Activated CD4-positive, alpha-beta T cell treated with anti-CD3 and anti-CD28 coated beads for 1 hour (primary cell): ENCODE measurements at places on chromosomes 4 and X.

GRCh38 chrX:11446336-11446735 lies 153.1 kb downstream of the AMELX start:
- no peak for DNase-seq

GRCh38 chrX:151604931-151605330 lies 41.5 kb downstream of the PASD1 start:
- DNase-seq = no peak

DNA sequence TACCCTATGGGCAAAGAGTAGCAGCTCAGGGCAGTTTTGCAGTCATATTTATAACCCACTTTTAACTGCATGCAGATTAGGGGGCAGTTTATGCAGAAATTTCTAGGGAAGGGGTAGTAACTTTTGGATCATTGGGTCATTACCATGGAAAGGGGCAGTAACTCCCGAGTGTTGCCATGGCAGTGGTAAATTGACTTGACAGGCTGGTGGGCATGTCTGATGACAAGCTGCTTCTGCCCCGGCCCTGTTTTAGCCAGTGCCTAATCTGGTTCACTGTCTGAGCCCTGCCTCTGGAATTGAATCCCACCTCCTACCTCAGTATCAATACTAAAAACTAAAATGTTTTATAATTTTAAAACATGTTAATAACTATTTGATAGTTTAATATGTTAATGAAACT lies 362.1 kb upstream of the ATOH1 start:
- no peak for DNase-seq

- no peak for DNase-seq
Measured at GRCh38 chrX:15913146-15913545, 58.5 kb upstream of the AP1S2 start.

GRCh38 chr4:91064157-91064853 lies 937.1 kb downstream of the CCSER1 start:
- no peak for DNase-seq

DNA sequence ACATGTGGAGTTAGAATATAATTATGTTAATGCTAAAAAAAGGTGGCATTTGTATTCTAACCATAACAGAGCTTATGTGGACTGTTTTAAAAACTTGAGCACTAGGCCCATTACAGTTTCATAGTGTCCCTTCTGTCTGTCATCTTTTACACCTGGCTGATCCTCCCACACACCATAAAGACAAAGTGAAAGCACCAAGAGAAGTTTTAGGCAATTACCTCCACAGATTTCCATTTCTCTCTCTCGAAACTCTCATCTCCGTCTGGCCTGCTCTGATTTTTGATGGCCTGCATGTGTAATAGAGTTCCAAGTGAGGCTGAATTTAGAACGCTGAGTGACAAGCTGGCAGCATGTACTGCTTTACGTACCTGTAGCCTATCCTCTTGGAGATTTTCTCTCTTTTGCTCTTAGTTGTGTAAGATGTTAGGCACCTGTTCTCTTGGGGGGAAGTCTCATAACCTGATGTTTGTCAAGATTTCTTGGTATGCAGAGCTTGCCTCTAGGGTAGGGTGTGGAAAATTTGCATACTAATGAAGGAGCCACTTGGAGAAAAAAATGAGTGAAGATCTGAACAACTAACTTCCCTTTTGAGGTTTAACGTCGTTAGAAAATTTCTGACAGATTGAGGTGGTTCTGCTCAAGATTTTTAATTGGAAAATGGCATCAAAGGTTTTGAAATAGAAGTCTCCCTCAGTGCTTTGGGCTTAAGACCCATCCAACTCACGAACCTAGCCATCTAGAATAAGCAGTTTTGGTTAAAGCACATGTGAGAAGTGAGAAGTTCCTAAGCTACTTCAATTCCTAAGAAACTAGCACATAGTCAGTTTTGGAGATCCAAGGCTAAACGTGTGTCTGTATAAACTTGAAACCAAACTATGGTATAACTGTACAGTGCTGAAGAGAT lies 57.6 kb upstream of the RAP1GDS1 start:
- no peak for DNase-seq

GRCh38 chrX:43357741-43358140 lies 298.4 kb upstream of the MAOA start:
- DNase-seq = no peak

DNA sequence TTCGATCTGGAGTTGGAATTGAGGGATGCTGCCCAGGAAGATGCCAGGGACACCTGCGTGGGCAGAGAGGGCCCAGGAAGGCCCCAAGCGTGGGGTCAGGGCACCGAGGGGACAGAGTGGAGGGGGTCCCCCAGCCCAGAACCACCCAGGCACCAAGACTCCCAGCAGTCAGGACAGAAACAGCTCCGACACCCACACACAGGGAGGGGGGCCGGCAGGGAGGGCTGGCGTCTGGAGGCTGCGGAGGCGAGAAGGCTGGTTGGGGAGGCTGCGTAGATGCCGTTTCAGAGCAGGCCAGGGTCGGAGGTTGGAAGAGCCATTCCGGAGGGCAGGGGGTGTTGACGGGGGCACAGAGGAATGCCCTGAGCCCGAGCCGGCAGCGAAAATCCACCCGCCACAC lies 23.6 kb downstream of the ATP5ME start:
- no peak for DNase-seq

DNA sequence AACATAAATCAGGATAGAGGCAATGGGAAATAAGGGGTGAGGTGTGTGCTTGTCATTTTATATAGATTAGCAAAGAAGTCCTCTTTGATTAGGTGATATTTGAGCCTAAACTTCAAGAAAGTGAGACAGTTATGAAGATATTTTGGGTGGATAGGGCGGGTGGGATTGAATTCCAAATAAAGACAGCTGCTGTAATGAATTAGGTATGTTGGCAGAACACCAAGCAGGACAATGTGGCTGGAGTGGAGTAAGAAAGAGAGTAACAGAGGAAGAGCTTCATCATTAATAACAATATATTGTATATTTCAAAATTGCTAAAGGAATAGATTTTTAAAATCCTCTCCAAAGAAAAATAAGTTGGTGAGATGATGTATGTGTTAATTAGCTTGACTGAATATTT lies 91.0 kb upstream of the CENPE start:
- no peak for DNase-seq

DNA sequence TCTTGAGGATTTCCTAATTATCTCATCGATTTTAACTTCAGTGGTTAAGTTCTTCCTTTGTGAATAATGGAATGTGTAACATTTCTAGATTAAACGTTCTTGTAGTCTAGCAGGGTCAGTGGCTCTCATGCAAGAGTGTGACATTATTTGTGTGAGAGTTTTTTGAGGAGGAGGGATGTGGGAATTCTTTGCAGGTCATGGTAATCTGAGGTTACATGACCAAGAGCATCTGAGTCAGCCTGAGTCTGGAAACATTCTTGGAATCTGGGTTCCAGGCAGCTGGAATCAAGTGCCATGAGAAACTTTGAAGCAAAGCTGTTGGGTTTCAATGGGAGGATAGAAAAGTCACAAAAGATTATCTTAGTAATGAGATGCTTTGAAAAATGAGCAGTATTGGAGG lies 49.5 kb downstream of the GK start:
- no peak for DNase-seq

DNA sequence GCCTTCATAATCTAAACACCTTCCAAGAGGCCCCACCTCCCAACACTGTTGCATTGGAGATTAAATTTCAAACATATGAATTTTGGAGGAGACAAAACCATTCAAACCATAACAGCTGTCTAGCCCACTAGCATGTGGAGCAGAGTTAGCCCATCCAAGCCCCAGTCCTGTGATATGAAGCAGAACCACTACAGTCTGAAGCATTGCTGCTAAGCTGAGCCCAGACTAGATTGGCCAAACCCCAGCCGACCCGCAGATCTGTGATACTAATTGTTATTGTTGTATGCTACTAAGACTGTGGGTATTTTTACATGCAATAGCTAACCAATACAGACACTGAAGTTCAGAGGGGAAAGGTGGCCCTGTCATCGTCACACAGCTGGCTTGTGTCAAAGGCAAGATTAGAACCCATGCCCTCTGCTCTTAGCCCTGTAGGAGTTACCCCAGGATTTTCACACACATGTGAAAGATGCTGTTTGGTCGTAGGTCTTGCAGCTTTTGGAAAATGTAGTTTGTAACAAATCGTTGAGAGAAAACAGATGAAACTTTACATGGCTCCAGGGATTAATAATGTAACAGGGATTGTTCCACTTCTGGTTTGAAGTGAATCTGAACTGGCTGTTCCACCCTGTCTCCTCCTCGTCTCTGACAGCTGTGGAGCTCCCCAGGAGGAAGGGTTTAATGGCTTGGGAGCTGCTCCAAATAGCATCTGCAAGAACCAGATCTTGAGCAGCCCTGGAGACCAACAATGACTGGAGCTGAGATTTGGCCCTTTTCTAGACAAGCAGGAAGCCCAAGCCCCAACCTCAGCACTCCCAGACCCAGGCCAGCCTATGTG lies 517.5 kb downstream of the MID1IP1 start:
- DNase-seq = no peak

GRCh38 chr4:122777846-122778673 lies 45.6 kb downstream of the BBS12 start:
- no peak for DNase-seq

- no peak for DNase-seq
Measured at GRCh38 chr4:152398060-152398459, 137.8 kb downstream of the FBXW7 start.

DNA sequence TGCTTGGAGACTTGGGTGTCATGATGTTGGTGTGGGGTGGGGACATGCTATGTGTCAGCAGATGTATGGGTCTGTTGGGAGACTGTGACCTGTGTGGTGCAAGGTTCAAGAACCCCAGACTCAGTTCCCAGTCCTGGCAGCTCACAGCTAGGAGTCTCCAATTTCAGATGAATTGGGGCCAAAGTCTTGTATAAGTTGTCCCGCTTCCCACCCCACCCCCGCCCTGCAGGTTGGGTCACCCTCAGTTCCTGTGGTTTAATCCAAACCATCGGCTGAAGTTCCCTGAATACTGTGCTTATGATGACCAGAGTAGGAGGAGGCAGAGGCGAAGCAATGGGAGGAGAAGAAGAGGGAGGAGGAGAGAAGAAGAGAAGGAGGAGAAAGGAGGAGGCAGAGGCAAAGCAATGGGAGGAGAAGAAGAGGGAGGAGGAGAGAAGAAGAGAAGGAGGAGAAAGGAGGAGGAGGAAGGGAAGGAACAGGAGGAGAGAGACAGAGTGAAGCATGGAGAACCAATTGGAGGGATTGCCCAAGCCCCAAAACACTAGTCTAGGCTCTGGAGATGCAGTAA lies 112.6 kb downstream of the EFNB1 start:
- no peak for DNase-seq

- no peak for DNase-seq
Measured at GRCh38 chr4:129246910-129247461, 151.0 kb downstream of the C4orf33 start.

- no peak for DNase-seq
Measured at GRCh38 chr4:101101072-101101471, 246.3 kb downstream of the PPP3CA start.

- no peak for DNase-seq
Measured at GRCh38 chr4:80471756-80472155, 136.2 kb downstream of the CFAP299 start.

GRCh38 chr4:25803720-25804225 lies 59.0 kb downstream of the SEL1L3 start:
- DNase-seq = no peak

DNA sequence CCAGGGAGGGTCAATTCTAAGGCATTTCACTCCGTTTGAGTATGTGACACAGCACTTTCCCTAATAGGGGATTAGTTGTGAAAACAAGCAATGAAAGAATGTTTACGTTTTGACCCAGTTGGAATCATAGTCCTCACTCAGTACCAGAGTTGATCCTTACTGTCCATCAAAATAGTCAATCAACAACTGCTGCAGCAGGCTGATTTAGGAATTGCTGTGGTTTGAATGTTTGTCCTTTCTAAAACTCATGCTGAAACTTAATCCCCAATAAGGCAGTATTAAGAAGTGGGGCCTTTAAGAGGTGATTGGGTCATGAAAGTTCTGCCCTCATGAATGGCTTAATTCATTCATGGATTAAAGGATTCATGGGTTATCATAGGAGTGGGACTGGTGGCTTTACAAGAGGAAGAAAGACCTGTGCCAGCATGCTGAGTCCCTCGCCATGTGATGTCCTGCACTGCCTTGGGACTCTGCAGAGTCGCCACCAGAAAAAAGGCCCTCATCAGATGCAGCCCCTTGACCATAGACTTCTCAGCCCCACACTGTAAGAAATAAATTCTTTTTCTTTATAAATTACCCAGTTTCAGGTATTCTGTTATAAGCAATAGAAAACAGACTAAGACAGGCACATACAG lies 3.1 kb upstream of the FBXL5 start:
- DNase-seq = no peak

- DNase-seq = no peak
Measured at GRCh38 chrX:112081781-112082652, 559 bp downstream of the TRPC5 start.

GRCh38 chrX:140514554-140514953 lies 9.7 kb upstream of the SOX3 start:
- no peak for DNase-seq

- no peak for DNase-seq
Measured at GRCh38 chrX:426881-427280, 40.2 kb upstream of the PPP2R3B start.

GRCh38 chr4:174215057-174215456 lies 68.4 kb downstream of the FBXO8 start:
- DNase-seq = no peak

- no peak for DNase-seq
Measured at GRCh38 chrX:109886122-109886761, 116.7 kb upstream of the TMEM164 start.

- DNase-seq = no peak
Measured at GRCh38 chr4:174592256-174592984, 70.1 kb upstream of the HPGD start.

DNA sequence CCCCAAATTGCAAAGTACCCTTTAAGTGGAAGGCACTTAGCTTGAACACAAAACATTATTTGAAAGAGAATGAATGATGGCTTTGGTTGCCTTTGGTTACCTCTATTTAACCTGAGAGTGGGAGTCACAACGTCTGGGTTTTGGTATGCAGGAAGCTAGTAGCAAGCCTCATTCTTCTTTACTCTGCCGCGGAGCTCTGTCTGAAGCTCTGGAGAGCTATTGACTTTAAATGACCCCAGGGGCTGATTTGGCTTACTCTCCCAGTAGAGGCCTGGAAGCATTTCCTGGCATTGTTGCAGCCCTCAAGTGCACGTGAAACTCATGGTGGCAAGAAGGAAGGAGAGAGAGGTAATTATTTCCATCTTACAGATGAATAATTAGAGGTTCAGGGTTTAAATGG lies 81.8 kb upstream of the MAGEA4 start:
- DNase-seq = no peak

GRCh38 chr4:138634915-138635314 lies 380.7 kb upstream of the NOCT start:
- DNase-seq = no peak

GRCh38 chrX:140917354-140918115 lies 84.9 kb upstream of the SPANXB1 start:
- DNase-seq = no peak

- no peak for DNase-seq
Measured at GRCh38 chrX:136417806-136418205, 69.9 kb upstream of the BRS3 start.
